ENCODE measurements at places on chromosomes 4 and X. TPM values are rescaled to one million over a fixed set of nuclear protein-coding genes. Genes with fewer than 3 reads are reported as not detected.

NSG1 gene
- 46.8 TPM for total RNA-seq

FAM47E gene
- total RNA-seq = 0.78 TPM

FNIP2 gene
- 15.7 TPM for total RNA-seq

CXCL9 gene
- 0.22 TPM for total RNA-seq

MAGEE1 gene
- total RNA-seq = 7.5 TPM

CXCL3 gene
- 0.17 TPM for total RNA-seq

OTUD6A gene
- not detected for total RNA-seq

ENPEP gene
- 0.68 TPM for total RNA-seq

CFP gene
- 14.6 TPM for total RNA-seq

HERC5 gene
- 44.8 TPM for total RNA-seq

NUDT10 gene
- 1.4 TPM for total RNA-seq

RNF212 gene
- 7.3 TPM for total RNA-seq

GPR143 gene
- not detected for total RNA-seq

FAM236C gene
- not detected for total RNA-seq

CYTL1 gene
- total RNA-seq = not detected

MAGEA10 gene
- not detected for total RNA-seq

TMPRSS11F gene
- not detected for total RNA-seq

HSFX4 gene
- total RNA-seq = not detected

CITED1 gene
- total RNA-seq = not detected

SCML2 gene
- total RNA-seq = 1.8 TPM

HDX gene
- total RNA-seq = 1.4 TPM

PDE6B gene
- 16.6 TPM for total RNA-seq

ABCG2 gene
- 0.54 TPM for total RNA-seq

VSIG1 gene
- total RNA-seq = 8.3 TPM

GNRHR gene
- not detected for total RNA-seq

GNPDA2 gene
- 11.2 TPM for total RNA-seq

SPARCL1 gene
- not detected for total RNA-seq

WDFY3 gene
- 1.1 TPM for total RNA-seq

HSD17B13 gene
- 0.48 TPM for total RNA-seq

ANOS1 gene
- total RNA-seq = not detected
